ENCODE measurements at places on chromosomes 7 and 10. TPM values are rescaled to one million over a fixed set of nuclear protein-coding genes. Genes with fewer than 3 reads are reported as not detected.

- no peak for DNase-seq
Measured at GRCh38 chr7:152617056-152617455, 58.9 kb downstream of the XRCC2 start.

Gene CYREN
- 89.3 TPM for total RNA-seq

DNA sequence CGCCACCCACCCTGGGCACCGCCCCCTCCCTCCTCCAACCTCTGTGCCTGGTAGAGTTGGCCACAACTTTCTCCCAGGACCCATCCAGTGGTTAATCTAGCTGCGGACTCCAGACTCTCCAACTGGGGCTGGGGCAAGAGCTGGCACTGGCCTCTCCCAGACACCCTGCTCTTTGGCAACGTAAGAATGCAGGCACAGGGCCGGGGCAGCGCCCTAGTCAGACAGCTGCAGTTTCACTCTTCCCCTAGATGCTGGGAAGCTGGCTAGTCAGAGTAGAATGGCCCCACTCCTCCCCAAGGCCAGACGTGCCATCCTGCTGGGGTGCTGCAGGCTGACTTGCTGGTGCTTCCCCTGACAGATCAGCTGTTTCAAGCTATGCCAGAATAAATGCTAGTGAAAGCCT is 22.1 kb downstream of the HSPA12A start:
- no peak for DNase-seq

Gene CRHR2
- total RNA-seq = not detected

DNA sequence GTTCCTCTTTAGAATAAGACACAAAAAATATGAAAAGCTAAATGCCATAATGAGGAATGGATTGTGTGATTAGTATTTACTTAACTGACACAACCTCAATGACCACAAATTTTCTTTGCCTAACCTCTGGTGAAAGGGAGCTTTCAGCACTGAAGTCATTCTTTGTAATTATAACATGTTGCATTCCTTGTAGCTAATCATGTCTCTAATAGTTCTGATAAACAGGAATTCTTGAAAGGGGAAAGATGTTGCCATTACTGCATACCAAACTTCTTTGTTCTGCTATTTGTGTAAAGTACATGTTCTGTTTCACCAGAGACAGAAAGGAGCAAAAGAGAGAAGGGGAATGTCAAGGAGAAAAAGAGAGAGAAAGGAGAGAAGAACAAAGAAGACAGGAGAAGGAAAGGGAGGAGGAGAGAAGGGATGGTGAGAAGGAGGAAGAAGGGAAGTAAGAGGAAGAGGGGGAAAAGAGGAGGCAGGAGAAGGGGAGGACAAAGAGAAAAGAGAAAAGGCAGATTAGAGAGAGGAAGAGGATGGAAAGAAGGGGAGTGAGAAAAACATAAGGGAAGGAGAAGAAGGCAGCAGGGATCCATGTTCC is 120.9 kb downstream of the SEMA3D start:
- DNase-seq = peak; percentile 32

DNA sequence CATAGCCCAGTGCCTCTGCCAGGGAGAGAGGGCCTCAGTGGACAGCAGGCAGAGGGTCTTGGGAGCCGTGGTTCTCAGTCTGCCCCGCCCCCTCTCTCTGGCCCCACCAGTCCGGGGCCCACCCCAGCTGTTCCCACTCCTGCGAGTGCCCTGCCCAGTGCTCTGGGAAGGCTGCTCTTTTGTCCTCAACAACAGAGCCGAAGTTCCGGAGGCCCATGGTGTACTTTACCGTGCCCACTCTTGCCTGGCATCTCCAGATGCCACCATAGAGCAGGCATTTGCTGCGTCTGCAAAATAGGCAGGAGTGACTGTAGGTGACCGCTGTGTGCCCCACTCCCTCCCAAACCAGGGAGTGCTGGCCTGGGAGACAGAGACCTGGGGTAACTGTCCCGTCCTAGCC is 29.3 kb upstream of the PCBD1 start:
- no peak for DNase-seq

DNA sequence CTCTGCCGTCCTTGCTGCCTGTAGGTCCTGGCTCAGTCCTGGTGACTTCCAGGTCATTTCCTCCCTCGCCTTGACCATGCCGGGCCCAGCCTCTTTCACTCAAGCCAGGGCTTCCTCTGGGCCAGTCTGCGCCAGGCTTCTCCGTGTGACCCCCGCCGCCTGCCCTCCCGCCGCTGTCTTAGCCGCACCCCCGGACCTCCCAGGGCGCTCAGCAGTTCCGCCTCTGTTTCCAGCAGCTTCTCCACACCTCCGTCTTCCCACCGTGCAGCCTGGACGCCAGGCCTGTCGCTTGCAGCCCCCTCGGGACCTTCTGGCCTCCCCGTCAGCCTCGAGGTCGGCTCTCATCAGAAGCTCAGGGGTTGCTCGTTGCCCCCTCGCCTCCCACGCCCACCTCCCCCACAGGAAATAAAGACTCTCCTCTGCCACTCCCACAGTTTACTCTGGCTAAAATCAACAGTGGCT is 123.0 kb upstream of the FZD8 start:
- peak; percentile 77 for DNase-seq

Gene SEMA3C
- total RNA-seq = 17.2 TPM

DNA sequence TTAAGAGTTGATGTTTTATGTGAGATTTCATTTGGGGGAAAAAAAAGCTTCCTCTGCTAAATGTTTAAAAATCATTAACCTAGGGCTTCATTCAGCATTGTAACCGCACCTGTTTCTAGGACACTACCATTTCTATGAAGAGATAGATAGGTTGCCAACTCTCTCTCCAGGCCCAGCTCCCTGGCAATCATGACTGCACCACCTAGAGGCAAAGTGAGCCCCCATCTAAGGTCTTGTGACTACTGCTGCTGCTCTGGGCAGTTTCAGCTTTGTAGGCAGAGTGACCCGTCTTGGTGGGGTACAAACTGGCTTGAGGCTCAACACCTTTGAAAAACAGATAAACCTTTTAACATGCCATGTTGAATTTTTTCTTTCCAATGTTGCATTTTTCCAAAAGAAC is 27.3 kb upstream of the MRC1 start:
- DNase-seq = no peak

DNA sequence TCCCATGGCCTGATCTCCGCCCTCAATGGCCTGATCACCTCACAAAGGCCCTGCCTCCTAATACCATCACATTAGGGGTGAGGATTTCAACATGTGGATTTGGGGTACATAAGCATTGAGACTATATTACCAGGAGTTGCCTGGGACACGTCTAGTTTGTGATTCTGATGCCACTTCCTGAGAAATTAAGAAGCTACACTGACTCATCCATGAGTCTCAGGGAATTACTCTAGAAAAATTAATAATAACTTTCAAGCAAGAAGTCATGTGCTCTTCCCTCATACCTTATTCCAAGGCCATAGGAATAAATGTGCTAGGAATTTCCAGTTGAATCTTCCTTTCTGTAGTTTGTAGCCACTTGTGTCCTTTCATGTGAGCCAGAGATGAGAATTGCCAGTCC is 519.3 kb upstream of the MKI67 start:
- no peak for DNase-seq

- DNase-seq = no peak
Measured at GRCh38 chr10:9450801-9451200, 1396.3 kb downstream of the GATA3 start.

GRCh38 chr10:88347022-88347421 is 236.1 kb downstream of the RNLS start:
- DNase-seq = no peak

DNA sequence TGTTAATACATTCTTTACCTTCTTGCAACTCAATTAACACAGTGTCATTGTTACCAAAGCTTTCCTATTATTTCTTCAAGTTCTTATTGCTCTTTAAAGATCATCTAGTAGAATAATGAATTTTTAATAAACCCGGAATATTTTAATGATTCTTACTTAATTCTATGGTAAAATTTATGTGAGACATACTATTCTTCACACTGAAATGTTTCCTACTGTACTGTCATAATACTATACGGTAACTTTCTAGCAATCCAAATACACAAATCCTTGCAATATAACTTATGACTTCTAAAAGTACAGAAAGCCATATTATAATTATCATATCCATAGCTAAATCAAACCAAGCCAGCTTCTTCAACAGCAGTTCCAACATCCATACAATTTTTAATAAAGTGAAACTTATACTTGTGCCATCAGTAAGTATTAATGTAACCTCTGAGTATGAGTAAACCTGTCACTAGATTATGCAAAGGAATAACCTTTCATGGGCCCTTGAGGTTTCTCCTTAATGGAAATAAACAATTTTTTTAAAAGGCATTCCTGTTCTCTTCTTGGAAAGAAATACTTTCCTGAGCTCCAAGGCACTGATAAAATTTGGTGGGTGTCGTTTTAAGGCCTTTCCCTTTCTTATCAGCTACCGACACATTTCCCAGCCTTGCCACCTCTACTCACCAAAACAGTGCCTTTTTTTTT is 87.4 kb downstream of the IMMP2L start:
- DNase-seq = no peak

DNA sequence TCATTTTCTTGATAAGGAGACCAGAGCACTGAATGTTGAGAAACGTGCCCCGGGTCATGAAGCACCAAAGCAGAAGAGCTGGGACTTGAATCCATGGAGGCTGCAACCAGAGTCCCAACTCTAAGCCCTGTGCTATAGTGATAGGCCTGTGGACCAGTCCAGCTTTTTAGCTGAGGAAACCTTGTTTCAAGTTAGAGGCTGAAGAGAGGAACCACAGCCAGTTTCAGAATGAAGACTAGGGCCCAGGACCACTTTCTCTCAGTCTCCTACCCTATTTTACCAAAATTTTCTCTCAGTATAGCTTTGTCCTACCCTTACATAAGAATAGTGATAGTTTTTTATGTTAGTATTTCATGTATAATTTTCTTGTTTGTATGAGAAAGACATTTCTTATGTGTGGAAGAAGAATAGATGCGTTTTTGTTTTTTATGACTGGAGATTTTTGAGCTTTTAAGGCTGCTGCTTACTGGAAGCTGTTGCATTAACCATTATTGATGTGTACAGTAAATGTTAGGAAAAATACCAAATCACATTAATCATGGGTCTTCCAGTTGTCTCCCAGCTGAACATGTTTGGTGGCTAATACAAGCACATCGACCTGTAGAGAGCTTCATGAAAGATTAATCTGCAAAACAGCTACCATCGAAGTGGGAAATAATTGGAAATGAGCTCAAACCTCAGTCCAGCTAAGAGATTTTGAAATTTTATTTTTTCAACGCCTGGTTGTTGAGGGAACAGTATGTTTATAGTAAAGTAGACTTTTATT is 45.0 kb upstream of the CSTF2T start:
- DNase-seq = no peak

Gene PKD2L1
- not detected for total RNA-seq

DNA sequence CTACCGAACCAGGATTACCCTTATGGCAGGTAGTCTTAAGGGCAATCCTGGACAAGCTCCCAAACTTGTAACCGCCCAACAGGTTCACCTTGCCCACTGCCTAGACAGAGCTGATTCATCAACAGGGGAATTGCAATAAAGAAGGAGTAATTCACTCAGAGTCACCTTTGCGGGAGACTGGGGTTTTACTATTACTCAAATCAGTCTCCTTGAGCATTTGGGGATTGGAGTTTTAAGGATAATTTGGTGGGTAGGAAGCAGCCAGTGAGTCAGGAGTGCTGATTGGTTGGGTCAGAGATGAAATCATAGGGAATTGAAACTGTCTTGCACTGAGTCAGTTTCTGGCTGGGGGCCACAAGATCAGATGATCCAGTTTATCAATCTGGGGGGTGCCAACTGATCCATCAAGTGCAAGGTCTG is 25.3 kb downstream of the HK1 start:
- DNase-seq = no peak

DNA sequence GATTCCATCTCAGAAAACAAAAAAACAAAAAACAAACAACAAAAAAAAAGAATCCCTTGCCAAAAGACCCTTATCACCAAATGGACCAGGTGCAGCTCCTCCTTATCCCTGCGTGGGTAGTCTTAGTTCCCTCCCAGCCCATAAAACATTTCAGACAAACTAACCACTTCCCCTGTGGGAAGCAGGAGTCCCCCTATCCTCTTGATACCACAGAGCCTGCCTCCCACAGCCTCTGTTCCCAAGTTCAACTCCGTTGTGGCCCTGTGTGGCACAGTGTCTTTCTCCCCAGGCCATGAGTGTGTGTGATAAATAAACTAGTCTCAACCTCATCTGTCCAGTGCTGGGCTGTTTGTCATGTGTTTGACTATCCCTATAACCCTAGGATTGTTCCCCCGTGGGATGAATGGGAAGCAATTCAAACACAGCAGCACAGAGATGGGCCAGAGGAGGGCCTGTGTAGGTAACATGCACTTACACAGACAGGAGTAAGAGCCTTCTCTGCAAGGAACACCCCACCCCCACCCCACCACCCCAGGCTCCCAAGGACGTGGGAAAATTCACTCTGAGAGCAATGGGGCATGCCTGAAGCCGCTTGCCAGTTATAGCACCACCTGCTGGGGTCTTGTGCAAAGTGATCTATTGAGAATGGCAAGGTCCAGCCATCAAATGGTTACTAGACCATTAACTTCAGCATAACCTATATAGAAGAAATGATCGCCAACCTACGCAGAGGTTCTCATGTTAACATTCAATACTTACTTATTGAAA is 147.1 kb upstream of the GHITM start:
- DNase-seq = peak; percentile 78

Gene CTBP2
- 111 TPM for total RNA-seq

Gene SORCS3
- 1.1 TPM for total RNA-seq

Gene NACAD
- 4.2 TPM for total RNA-seq

DNA sequence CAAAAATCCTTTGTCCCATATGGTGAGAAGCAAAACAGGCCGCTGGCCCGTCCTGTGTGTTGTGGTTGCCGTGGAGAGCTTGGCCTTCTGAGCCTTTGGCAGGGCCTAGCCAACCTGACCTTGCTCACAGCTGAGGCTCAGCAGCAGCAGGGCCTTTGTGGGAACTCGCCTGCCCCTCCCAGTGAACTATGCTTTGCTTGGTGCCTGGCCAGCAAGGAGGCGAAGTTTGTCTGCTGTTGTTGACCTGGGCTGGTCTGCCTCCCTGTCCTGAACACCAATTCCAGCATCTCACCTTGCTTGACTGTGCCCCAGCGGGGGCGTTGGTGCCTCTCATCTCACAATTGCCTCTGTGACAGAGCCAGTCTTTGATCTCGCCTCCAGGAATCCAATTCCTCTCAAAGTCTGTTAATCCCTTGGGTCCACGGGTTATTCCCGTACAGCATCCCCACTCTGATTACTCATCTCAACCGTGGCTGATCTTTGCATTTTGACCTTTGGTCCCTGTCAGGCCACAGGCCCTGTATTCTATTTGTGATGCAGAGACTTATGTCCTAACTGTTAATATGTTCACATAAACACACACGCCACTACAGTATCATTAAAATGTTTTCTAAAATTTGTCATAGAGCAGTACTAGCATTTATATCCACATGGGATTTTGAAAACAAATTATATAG is 22.6 kb downstream of the EPDR1 start:
- DNase-seq = peak; percentile 70

- DNase-seq = no peak
Measured at GRCh38 chr10:3825244-3825643, 40.2 kb upstream of the KLF6 start.

GRCh38 chr7:47581804-47582763 is at the start of gene TNS3:
TNS3 (minus strand) TSS chr7:47582111; CDS start chr7:47439636, 142,475 bp downstream.
- DNase-seq = peak; percentile 71

Gene PIK3CG
- 8.6 TPM for total RNA-seq

DNA sequence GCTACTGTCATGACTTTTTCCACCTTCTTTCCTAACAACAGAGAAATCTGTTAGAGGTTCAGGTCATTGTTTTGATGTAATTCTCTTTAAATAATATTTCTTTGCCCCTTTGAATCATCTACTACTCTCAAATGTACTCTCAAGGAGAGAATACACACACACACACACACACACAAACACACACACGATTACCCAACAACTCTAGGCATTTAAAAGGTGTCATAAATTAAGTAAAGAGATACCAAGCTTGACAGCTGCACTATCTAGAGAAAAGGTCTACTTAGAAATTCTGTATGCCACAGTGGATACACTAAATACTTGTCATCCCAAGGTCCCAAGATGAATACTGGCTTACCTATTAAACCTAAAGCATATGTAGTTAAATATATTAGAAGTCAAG is 4.8 kb downstream of the PANK1 start:
- DNase-seq = no peak
